Fibroblast of lung (primary cell): ENCODE measurements at places on chromosomes 5 and 9.
A peak's percentile ranks its signal among the peaks of the same experiment; 100 is the strongest.

GRCh38 chr5:61177716-61178115 is 15.4 kb upstream of the SMIM15 start:
- no peak overlapping the region for H3K4me3 ChIP-seq
- no peaks in the 10 kb centered on the region for H3K27me3 ChIP-seq
- no peaks in the 10 kb centered on the region for H3K4me1 ChIP-seq
- H3K27ac ChIP-seq: no peak overlapping the region
- H3K36me3 ChIP-seq: no peaks in the 10 kb centered on the region
- DNase-seq: no peak

- no peaks in the 10 kb centered on the region for H3K27me3 ChIP-seq
- H3K4me3 ChIP-seq: no peak overlapping the region
- DNase-seq: no peak
- H3K4me1 ChIP-seq: no peaks in the 10 kb centered on the region
- no peak overlapping the region for H3K27ac ChIP-seq
- H3K36me3 ChIP-seq: no peaks in the 10 kb centered on the region
Measured at GRCh38 chr5:153400931-153401330, 89.5 kb upstream of the GRIA1 start.

- peak overlapping the region; percentile 60 for H3K27ac ChIP-seq
- no peaks in the 10 kb centered on the region for H3K36me3 ChIP-seq
- no peak overlapping the region for H3K4me3 ChIP-seq
- no peaks in the 10 kb centered on the region for H3K27me3 ChIP-seq
- H3K4me1 ChIP-seq: peaks cover 25% of the 10 kb centered on the region
- DNase-seq: no peak
Measured at GRCh38 chr9:81557452-81558090, 131.8 kb downstream of the TLE1 start.

- no peaks in the 10 kb centered on the region for H3K36me3 ChIP-seq
- H3K4me1 ChIP-seq: peaks cover 13% of the 10 kb centered on the region
- H3K4me3 ChIP-seq: no peak within 1 kb of the TSS
- DNase-seq: peak; percentile 31
- no peaks in the 10 kb centered on the region for H3K27me3 ChIP-seq
Measured at GRCh38 chr5:149063017-149063687, at the start of gene SH3TC2. Gene SH3TC2 (minus strand): TSS chr5:149063062. CDS start chr5:149063022, 40 bp downstream.

GRCh38 chr9:131097126-131097947 is 1.0 kb downstream of the AIF1L start:
- no peak overlapping the region for H3K4me3 ChIP-seq
- no peak overlapping the region for H3K27ac ChIP-seq
- no peaks in the 10 kb centered on the region for H3K36me3 ChIP-seq
- DNase-seq: no peak
- H3K4me1 ChIP-seq: peaks cover 5% of the 10 kb centered on the region

GRCh38 chr9:126233913-126234525 is 92.6 kb upstream of the MVB12B start:
- H3K4me3 ChIP-seq: no peak overlapping the region
- H3K27ac ChIP-seq: no peak overlapping the region
- H3K4me1 ChIP-seq: no peaks in the 10 kb centered on the region
